NCI-H2107 (cell line): ENCODE measurements at places on chromosomes 1 and 21.

- no peak for DNase-seq
Measured at GRCh38 chr21:46491553-46491952, 32.9 kb downstream of the DIP2A start.

GRCh38 chr1:147809236-147809635 is 48.8 kb upstream of the GJA5 start:
- DNase-seq = no peak

DNA sequence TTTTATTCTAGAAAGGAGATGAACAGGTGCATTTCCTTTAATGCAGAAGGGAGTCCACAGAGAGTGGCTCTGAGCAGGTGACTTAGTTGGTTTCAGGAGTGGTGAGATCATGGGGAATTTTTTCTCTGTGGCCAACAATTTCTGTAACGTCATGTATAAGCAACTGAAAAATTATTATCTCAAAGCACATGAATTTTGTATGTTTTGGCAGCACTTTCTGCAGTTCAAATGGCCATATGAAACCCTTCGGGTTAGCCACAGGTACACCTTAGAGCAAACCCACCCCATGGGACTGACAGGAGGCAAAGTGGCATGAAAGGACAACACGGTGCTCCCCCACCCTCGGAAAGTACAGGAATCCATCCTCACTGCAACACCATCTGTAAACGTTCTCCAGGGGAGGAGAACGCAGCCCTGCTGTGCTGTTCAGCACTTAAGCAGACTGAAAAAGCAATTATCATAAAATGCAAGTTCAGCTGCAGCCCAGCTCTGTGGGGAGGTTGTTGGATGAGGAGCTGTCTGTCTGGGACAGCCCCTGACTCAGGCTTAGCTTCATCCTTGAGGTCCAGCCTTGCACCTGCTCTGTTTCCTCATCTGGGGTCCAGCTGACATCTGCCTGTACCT is 55.8 kb upstream of the CLDN14 start:
- no peak for DNase-seq

GRCh38 chr21:18274370-18274769 is 29.7 kb downstream of the CHODL start:
- no peak for DNase-seq

DNA sequence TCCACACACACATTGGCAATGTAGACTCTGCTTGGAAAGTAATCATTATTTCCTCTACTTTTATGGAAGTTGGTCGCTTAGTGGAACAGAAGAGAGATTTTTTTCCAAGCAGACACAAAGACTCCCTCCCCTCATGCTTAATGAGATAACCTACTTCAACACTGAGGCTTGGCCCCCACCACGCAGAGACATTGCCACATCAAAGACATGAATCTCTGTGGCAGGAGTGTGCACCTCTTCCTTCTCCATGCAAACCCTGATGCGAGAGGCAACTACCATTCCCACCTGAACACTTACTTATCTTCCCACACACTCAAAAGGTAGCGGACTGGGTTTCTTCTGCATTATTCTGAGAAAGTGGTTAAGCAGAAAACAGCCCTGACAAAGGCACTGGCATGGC is 37.3 kb upstream of the LPAR3 start:
- DNase-seq = no peak

GRCh38 chr1:102919659-102920058 is 188.7 kb downstream of the COL11A1 start:
- no peak for DNase-seq
